ENCODE measurements at places on chromosomes 1 and 21. TPM values are rescaled to one million over a fixed set of nuclear protein-coding genes. Genes with fewer than 3 reads are reported as not detected.

DNA sequence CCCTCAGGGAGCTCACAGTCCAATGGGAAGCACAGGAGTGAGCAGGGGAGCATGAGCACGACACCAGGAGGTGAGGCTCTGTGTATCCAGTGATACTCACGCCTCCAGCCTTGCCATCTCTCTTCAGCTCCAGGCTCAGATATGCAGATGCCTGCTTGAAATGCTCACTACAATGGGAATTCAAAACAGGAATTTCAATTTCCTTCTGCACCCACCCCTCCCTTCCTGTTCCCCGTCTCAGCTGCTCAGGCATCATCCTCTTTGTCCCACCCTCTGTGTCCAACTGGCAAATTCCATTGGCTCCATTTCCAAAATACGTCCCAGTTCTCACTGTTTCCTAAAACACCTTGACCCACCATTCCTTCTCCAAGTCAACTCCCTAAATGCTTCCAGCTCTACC is 58.9 kb downstream of the FBXO2 start:
- H3K36me3 ChIP-seq, result no peaks in the 10 kb centered on the region
- no peaks in the 10 kb centered on the region for H3K27me3 ChIP-seq
- H3K27ac ChIP-seq, result no peak overlapping the region
- H3K4me3 ChIP-seq, result no peak overlapping the region

Gene CELA3B
- polyA plus RNA-seq, result 0.37 TPM

GRCh38 chr1:155540000-155540874 is 22.4 kb downstream of the ASH1L start:
- DNase-seq, result no peak
- H3K27ac ChIP-seq, result no peak overlapping the region
- H3K4me3 ChIP-seq, result no peak overlapping the region
- H3K27me3 ChIP-seq, result no peaks in the 10 kb centered on the region

Gene OLIG2
- 0.04 TPM for polyA plus RNA-seq

- DNase-seq, result peak; percentile 84
- H3K27me3 ChIP-seq, result no peaks in the 10 kb centered on the region
- no peaks in the 10 kb centered on the region for H3K4me1 ChIP-seq
- H3K27ac ChIP-seq, result no peak overlapping the region
Measured at GRCh38 chr21:36028127-36029069, 31.9 kb downstream of the SETD4 start.

DNA sequence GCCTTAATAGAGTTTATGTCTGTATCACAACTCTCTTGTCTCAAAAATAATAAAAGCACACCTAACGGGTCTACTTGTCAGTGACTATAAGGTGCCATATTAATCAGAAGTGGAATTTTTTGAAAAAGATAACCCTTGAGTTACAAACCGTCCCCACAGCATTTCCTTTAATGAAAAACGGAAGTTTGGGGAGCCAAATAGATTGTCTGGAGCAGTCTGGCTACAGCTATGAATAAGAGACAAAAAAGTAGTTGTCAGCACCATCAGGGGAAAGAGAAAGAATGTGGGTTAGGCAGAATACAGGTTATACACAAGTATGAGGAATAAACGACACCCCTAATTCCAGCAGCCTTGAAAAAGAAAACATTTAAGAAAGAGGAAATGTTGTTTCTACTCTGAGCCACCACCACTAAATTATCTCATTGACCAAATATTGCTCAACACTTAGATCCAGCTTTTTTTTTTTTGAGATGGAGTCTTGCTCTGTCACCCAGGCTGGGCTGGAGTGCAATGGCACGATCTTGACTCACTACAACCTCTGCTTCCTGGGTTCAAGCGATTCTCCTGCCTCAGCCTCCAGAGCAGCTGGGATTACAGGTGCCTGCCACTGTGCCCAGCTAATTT is 29.4 kb upstream of the USP24 start:
- no peak overlapping the region for H3K27ac ChIP-seq
- peak; percentile 23 for DNase-seq
- no peak overlapping the region for H3K4me3 ChIP-seq
- no peaks in the 10 kb centered on the region for H3K36me3 ChIP-seq
- no peaks in the 10 kb centered on the region for H3K27me3 ChIP-seq

- H3K4me3 ChIP-seq, result no peak overlapping the region
- no peaks in the 10 kb centered on the region for H3K36me3 ChIP-seq
- no peak for DNase-seq
- no peak overlapping the region for H3K27ac ChIP-seq
- H3K27me3 ChIP-seq, result no peaks in the 10 kb centered on the region
- peaks cover 7% of the 10 kb centered on the region for H3K4me1 ChIP-seq
Measured at GRCh38 chr21:34192646-34193285, 119.4 kb downstream of the MRPS6 start.

Gene PTBP2
- 5.7 TPM for polyA plus RNA-seq

GRCh38 chr1:97849345-97850340 is 71.2 kb downstream of the DPYD start:
- H3K27me3 ChIP-seq, result no peaks in the 10 kb centered on the region
- peak; percentile 71 for DNase-seq
- no peak overlapping the region for H3K27ac ChIP-seq
- no peak overlapping the region for H3K4me3 ChIP-seq

GRCh38 chr1:91555821-91556531 is 55.3 kb downstream of the CDC7 start:
- H3K4me3 ChIP-seq, result no peak overlapping the region
- H3K4me1 ChIP-seq, result peaks cover 2% of the 10 kb centered on the region
- H3K36me3 ChIP-seq, result no peaks in the 10 kb centered on the region
- no peaks in the 10 kb centered on the region for H3K27me3 ChIP-seq
- no peak for DNase-seq

Gene SPATA45
- not detected for polyA plus RNA-seq

Gene ARHGEF10L
- polyA plus RNA-seq, result 24.9 TPM

GRCh38 chr21:45622416-45623097 is 21.0 kb upstream of the PCBP3 start:
- DNase-seq, result no peak
- H3K4me3 ChIP-seq, result no peak overlapping the region
- H3K27me3 ChIP-seq, result no peaks in the 10 kb centered on the region
- no peaks in the 10 kb centered on the region for H3K36me3 ChIP-seq

Gene LRRC39
- 0.45 TPM for polyA plus RNA-seq

Gene LIN28A
- polyA plus RNA-seq, result not detected

DNA sequence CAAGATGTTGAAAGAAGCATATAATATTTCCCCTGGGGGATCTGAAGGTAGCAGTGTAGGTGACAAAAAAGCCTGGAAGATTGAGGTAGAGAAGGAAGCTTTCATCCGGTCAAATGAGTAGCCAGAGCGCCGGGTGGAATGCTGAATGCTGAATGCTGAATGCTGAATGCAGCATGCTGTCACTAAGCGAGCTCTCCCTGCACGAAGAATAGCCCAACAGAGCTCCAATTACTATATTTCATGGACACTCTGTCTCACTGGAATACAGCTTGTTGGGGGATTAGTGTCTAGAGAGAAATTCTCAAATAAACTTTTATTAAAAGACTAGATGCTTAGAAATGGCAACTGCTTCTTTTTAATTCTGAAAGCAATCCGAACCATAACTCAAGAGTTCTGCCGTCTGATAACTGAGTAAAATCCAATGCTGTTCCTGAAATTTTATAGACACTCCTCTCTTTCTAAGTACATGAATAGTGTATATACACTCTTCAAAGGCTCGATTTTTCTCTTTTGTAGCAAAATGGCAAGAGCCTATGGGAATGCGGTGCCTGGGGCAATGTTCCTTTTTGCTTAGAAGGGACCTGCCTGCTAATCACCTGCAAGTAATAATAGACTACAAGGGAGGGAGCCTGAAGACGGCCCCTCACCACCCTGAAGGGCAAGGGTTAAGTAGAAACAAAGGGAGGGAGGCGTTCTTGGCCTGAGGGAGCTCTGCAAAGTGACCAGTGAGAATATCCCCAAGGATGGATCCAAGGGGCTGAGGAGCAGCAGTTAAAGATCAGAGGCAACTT is 203.7 kb upstream of the ESRRG start:
- H3K27ac ChIP-seq, result no peak overlapping the region
- no peak overlapping the region for H3K4me3 ChIP-seq
- no peaks in the 10 kb centered on the region for H3K36me3 ChIP-seq
- H3K27me3 ChIP-seq, result no peaks in the 10 kb centered on the region

DNA sequence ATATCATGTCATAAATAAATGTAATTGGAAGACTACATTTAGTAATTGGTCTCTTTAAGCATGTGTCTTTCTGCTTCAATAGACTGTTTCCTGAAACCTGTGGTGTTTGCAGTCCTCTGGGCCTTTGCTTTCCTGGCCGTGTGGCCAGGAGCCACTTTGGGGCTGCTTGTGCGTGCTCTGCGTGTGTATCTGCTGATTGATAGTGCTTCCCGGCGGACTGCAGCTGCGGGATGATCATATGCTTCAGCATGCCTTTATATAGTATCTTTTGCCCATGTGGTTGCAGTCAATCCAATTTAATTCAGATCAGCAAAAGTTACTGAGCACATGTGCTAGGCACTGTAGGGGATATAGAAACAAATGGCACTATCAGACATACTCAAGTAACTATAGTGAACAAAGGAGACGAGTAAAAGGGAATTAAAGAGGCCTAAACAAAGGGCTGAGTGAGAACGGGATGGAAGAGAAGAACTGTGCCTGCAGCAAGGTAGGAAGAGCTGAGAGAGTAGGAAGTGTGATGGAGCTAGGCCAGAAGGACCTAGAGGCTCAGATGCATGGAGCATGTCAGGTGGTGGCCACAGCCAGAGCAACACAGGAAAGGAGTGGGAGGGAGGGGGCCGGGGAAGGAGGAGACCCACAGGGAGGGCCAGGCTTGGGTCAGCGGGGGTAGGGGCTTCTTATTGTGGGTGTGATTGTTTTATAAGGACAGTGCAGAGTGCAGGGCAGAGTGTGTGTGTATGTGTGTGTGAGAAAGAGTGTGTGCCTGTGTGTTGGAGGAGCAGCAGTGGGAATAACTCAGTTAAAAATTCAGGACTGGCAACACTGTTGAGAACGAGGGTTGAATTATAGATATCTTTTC is 27.2 kb upstream of the TTF2 start:
- no peaks in the 10 kb centered on the region for H3K36me3 ChIP-seq
- no peaks in the 10 kb centered on the region for H3K27me3 ChIP-seq
- H3K4me3 ChIP-seq, result no peak overlapping the region
- no peaks in the 10 kb centered on the region for H3K4me1 ChIP-seq

GRCh38 chr1:195472291-195472690 is 1135.9 kb downstream of the KCNT2 start:
- no peak overlapping the region for H3K27ac ChIP-seq
- DNase-seq, result no peak

DNA sequence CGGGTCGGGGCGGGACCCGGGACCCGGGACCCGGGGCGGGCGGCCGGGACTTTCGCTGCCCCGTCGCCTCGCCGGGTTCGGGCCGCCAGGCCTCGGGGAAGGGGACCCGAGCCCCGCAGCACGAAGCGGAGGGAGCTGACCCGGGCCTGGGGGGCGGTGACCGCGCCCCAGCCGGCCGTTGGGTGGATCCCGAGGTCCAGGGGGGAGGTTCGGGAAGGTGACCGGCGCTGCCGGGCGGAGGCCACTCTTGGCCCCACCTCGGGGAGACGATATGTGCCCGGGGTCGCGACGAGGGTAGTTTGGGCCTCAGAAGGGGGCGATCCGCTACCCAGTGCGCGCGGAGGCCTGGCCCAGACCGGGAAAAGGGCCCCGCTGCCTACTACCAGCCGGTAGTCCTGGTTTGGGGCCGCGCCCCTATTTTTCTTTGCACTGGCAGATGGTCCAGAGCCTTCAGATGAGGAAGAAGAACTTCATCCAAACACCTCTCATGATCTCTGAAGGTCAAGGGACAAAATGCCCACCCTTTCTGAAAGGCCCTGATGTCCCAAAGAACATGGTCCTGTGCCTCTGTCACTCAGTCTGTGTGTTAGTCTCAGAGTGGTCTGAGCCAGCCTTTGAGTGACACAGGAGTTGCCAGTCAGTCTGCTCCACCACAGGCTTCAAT is 766 bp downstream of the AGO4 start:
- peak; percentile 30 for DNase-seq
- H3K36me3 ChIP-seq, result no peaks in the 10 kb centered on the region
- peak overlapping the region; percentile 97 for H3K27ac ChIP-seq
- H3K27me3 ChIP-seq, result no peaks in the 10 kb centered on the region

DNA sequence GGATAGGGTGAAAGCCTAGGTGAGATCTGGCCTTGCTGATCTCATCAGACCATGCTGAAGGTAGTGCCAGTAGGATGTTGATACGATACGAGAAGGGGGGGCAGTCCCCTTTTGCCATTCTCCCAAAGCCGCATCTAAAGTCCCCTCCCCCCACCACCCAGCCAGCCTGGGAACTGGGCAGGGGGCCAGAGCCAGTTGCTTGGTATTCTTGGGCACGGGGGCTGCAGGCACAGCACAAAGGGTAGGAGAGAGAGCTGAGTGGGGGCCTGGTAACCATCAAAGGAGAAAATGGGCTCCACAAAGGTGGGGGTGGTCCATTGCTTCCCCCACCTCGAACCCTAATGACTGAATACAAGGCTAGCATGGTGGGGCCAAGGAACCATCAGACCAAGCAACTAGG is 5.4 kb downstream of the PEA15 start:
- no peak for DNase-seq
- no peaks in the 10 kb centered on the region for H3K27me3 ChIP-seq
- H3K36me3 ChIP-seq, result peaks cover 51% of the 10 kb centered on the region
- no peak overlapping the region for H3K27ac ChIP-seq

Gene AMY1C
- 30.7 TPM for polyA plus RNA-seq

Gene GPR52
- polyA plus RNA-seq, result 0.05 TPM

- H3K27ac ChIP-seq, result no peak overlapping the region
- H3K27me3 ChIP-seq, result no peaks in the 10 kb centered on the region
- H3K4me1 ChIP-seq, result peaks cover 14% of the 10 kb centered on the region
Measured at GRCh38 chr1:50880373-50880772, 79.7 kb downstream of the FAF1 start.

Gene FAM163A
- not detected for polyA plus RNA-seq

GRCh38 chr1:221708076-221708571 is 33.8 kb downstream of the DUSP10 start:
- no peaks in the 10 kb centered on the region for H3K27me3 ChIP-seq
- H3K4me3 ChIP-seq, result no peak overlapping the region
- peaks cover 9% of the 10 kb centered on the region for H3K36me3 ChIP-seq
- peak; percentile 27 for DNase-seq
- peaks cover 5% of the 10 kb centered on the region for H3K4me1 ChIP-seq

DNA sequence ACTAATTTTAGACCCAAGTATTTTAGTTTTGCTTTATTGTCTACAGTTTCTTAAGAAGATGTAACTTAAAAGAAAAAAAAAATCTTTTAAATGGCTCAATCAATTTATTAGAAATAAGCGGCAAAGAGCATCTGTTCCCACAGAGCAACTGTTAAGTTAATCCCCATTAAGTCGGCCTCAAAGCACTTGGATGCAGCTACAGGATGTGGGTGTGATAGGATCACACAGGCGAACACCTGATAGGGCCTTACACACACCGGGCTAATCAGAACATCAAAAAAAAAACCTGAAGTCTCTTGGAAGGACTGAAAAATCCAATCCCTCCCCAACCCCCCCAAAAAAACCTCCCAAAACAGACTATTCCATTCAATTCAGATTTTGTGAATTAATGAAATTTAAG is 23.0 kb downstream of the APP start:
- H3K36me3 ChIP-seq, result no peaks in the 10 kb centered on the region
- DNase-seq, result no peak
- no peak overlapping the region for H3K27ac ChIP-seq
- no peak overlapping the region for H3K4me3 ChIP-seq

Gene RNU1-3
- not detected for polyA plus RNA-seq

Gene CLCA2
- polyA plus RNA-seq, result 0.67 TPM

Measured in lung (tissue), 17 donors.